Activated CD8-positive, alpha-beta T cell treated with anti-CD3 and anti-CD28 coated beads, Interleukin-2, amount 10 ng/mL, durations not matched to agents 7 days and 5 days (primary cell): ENCODE measurements at places on chromosomes 12 and 14.

DNA sequence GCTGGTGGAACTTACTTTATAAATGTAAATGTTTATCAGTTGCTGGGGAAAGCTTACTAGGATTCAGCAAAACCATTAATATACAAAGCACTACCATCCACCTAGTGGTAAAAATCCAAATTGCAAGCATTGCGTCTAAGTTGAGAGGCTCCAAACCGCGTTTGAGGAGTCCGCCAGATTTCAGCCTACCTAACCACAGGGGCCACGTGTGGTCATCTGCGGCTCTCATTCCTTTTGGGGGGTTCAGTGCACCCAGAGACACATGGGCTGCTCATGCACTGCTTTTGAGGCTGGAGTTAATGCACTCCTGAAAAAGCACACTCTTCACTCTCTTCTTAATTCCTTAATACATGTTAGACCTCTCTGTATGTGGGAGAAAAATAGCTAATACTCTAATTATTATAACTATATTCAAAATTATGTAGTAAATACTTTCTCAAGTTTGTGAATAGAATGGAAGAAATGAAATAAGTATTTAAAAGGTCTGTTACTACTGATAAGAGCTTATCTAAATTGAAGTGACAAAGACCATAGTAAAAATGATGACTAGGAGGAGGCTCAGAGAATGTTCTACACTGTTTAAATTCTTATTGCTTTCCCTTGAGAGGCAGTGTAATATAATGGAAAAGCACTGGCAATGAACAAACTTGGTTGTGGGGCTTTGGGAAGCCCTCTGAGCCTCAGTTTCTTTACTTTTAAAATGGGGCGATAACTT is 41.4 kb upstream of the MANSC4 start:
- H3K4me1 ChIP-seq = peaks cover 20% of the 10 kb centered on the region
- H3K27ac ChIP-seq = no peak overlapping the region
- DNase-seq = peak; percentile 60
- H3K36me3 ChIP-seq = no peaks in the 10 kb centered on the region
- H3K4me3 ChIP-seq = no peak overlapping the region
- peaks cover 20% of the 10 kb centered on the region for H3K27me3 ChIP-seq

GRCh38 chr12:114704096-114704495 is 20.1 kb upstream of the TBX3 start:
- no peak overlapping the region for H3K4me3 ChIP-seq
- no peaks in the 10 kb centered on the region for H3K36me3 ChIP-seq
- H3K27ac ChIP-seq = no peak overlapping the region

DNA sequence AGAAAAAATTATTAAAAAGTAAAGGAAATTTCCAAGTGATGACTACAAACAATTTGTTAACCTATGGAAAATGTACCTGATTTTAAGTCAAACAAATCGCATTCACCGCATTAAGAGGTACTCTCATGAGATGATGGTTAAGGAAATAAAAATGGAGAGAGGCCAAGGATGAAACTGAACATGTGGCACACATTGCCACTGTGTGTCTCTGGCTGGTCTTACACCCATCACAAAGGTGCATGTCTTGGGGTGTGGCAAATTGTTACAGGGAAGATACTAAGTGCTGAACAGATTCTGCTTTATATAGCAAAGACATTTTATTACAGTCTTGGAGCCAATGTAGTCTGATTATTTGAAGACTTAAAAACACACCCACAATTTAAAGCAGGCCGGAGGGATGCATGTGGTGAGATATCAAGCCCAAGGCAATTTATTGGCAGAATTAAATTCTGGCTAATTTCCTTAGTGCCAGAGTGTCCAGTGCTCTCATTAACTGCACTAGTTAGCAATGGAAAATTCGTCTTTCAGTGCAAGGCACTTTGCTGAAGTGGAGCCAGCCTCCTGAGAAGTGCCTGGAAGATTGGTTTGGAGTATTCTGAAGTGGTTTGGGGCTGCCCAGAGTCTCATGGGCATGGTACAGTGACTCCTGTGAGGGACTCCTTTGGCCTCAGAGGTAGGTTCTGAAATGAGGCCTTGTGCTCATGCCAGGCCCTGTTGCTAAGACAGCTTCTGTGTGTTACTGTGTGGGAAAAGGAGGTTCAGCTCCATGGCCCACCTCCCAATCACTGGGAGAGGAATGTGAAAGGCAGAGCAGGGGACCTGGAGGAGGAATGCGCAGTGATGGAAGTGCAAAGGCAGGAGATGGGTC is 166.9 kb downstream of the BRMS1L start:
- H3K27me3 ChIP-seq = peaks cover 8% of the 10 kb centered on the region
- H3K4me1 ChIP-seq = no peaks in the 10 kb centered on the region
- no peaks in the 10 kb centered on the region for H3K36me3 ChIP-seq
- no peak overlapping the region for H3K27ac ChIP-seq
- H3K4me3 ChIP-seq = no peak overlapping the region

DNA sequence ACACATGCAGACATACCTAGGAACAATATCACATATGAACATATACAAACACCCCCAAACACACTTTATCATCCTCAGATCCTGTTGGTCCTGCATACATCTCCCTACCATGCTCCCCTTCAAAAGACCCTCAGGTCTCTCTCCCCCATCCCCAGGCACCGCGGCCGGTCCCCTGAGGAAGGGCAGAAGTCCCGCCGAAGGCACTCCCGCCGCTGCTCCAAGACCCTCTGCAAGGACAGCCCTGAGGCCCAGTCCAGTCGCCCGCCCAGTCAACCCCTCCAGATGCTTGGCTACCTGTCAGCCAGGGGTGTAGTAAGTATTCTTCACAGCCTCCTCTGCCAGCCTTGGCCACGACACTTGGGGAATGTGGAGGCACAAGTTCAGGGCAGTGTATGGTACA is 48.2 kb upstream of the HSPB8 start:
- no peaks in the 10 kb centered on the region for H3K36me3 ChIP-seq
- H3K4me1 ChIP-seq = no peaks in the 10 kb centered on the region
- DNase-seq = no peak
- no peaks in the 10 kb centered on the region for H3K27me3 ChIP-seq
- H3K4me3 ChIP-seq = no peak overlapping the region

DNA sequence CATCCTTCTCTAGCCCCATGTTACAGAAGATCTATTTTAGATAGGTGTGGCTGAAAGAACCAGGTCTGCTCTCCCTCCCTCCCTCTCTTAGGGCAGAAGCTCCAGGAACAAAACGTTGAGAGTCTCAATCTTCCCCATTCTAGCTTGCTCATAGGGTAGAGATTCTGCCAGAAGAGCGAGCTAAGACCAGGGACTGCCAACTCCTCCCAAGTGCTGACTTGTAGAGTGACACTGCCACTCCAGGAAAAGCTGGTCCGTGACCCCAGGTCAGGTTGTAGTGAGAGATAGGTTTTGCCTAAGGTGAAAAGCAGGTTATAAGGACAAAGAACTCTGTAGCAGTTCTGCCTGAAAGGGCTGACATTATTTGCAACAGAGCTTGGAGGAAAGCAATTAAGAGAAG is 73.4 kb downstream of the INSM2 start:
- no peaks in the 10 kb centered on the region for H3K27me3 ChIP-seq
- H3K27ac ChIP-seq = no peak overlapping the region
- H3K36me3 ChIP-seq = peaks cover 29% of the 10 kb centered on the region
- no peak for DNase-seq
- peaks cover 5% of the 10 kb centered on the region for H3K4me1 ChIP-seq
- H3K4me3 ChIP-seq = no peak overlapping the region
